ENCODE measurements at places on chromosomes 7 and 10.

- H3K27me3 ChIP-seq = no peaks in the 10 kb centered on the region
- H3K4me1 ChIP-seq = peaks cover 3% of the 10 kb centered on the region
- H3K36me3 ChIP-seq = peaks cover 30% of the 10 kb centered on the region
Observed at GRCh38 chr7:17342756-17343155, 44.3 kb downstream of the AHR start.

- peaks cover 2% of the 10 kb centered on the region for H3K4me1 ChIP-seq
- no peak overlapping the region for H3K27ac ChIP-seq
- no peak overlapping the region for H3K4me3 ChIP-seq
- no peaks in the 10 kb centered on the region for H3K27me3 ChIP-seq
Observed at GRCh38 chr7:30644286-30644955, 37.8 kb downstream of the CRHR2 start.

DNA sequence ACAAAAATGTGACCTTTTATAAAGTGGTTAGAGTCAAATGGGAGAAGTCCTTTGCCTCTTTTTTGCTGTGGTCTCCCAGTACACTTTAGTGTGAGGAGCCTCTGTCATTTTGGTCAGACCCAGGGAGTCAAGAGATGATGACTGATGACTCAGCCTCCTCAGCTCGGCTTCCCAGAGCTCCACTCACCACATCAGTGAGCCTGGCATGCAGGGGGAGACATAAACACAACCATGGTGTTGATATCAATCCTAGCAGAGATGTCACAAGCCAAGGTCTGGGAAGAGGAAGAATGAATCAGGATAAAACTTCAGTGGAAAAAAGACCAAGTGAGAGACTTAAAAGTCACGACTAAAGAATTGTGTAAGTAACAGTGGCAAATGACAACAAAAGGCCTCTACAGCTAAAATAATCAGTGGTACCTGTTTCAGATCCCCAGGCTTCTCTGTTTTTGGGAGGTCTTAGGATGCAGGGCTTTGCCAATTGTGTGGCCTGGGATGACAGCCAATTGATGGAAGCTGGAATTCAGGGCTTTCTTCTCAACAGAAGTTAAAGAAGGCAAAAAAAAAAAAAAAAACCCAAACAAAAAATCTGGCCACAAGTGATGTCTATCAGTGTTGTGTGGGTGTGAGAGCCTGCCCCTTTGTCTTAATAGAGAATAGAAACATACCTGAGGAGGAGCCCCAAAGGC lies 50.2 kb downstream of the TFAM start:
- no peaks in the 10 kb centered on the region for H3K4me1 ChIP-seq
- H3K4me3 ChIP-seq = no peak overlapping the region
- no peaks in the 10 kb centered on the region for H3K36me3 ChIP-seq
- DNase-seq = no peak
- no peaks in the 10 kb centered on the region for H3K27me3 ChIP-seq
- no peak overlapping the region for H3K27ac ChIP-seq

DNA sequence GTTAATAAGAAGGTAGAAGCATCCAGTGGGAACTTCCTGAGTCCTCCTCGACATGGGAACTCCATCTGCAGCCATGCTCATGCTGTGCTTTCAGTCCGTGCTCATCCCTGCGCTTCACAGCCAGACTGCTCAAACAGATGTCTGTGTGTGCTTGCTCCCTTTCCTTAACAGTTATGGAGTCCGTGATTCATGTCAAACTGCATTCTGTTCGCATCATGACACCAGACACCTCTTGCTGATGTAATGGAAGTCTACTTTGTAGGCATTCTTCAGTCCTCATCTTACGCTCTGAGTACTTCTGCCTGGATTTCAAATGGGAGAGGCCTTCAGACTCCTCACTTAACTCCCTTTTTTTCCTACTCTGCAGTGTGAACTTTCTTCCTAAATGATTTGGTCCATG lies 304.9 kb downstream of the SUGCT start:
- H3K27me3 ChIP-seq = no peaks in the 10 kb centered on the region
- no peaks in the 10 kb centered on the region for H3K4me1 ChIP-seq
- no peak overlapping the region for H3K4me3 ChIP-seq
- H3K36me3 ChIP-seq = no peaks in the 10 kb centered on the region
- no peak overlapping the region for H3K27ac ChIP-seq

GRCh38 chr7:6551016-6551511 lies at the start of gene GRID2IP:
Gene GRID2IP (minus strand): TSS chr7:6551461. CDS start chr7:6551436, 25 bp downstream.
- H3K27me3 ChIP-seq = no peaks in the 10 kb centered on the region
- no peaks in the 10 kb centered on the region for H3K36me3 ChIP-seq
- no peak within 1 kb of the TSS for H3K4me3 ChIP-seq
- no peak for DNase-seq
- no peak within 1 kb of the TSS for H3K27ac ChIP-seq

Data from neuronal stem cell (in vitro differentiated cells).